ENCODE measurements at places on chromosomes 6 and 20.

DNA sequence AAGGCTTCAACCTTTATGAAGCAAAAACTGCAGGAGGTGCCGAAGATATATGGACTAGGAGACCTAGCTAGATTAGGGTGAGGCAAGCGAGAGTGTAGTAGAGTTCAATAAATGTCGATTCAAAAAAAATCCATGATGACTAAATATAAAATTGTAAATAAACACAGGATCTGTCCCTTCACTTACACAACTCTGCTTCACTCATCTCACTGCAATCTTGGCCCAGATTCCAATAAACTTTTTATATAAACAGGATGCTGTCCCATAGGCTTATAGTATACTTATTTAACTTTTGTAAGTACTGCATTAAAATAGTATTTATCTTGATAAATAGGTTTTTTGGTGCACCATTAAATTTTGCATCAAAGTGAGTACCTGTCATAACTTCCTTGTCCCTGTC lies 648.4 kb upstream of the NRSN1 start:
- DNase-seq, result no peak

- no peak for DNase-seq
These were observed 43.1 kb upstream of the SNX9 start for GRCh38 chr6:157779705-157780604.

GRCh38 chr20:61804752-61805295 lies 260.9 kb downstream of the TAF4 start:
- no peak for DNase-seq

GRCh38 chr6:18207438-18207837 lies 52.2 kb downstream of the KDM1B start:
- DNase-seq, result no peak

GRCh38 chr6:150312395-150312794 lies 56.4 kb upstream of the IYD start:
- no peak for DNase-seq

DNA sequence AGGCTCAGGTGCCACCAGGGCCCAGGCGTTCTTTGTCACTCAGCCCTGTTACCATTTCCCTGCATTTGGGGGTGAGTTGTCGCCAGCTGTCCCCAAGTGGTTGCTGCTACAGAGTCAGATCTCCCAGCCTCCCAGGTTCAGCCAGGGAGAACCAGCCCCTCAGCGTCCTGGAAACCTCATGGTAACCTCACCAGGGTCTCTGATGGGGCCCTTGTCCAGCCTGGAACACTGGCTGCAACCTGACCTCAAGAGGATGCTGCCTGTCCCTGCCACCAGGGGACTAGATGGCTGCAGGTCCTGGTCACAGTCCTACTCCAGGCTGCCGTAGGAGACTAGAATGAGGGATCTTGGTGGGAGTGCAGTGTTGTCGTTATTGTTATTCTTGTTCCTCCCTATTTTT lies 228.3 kb upstream of the PDE10A start:
- no peak for DNase-seq

- no peak for DNase-seq
These were observed 189.0 kb upstream of the FOXA2 start for GRCh38 chr20:22773344-22773743.

DNA sequence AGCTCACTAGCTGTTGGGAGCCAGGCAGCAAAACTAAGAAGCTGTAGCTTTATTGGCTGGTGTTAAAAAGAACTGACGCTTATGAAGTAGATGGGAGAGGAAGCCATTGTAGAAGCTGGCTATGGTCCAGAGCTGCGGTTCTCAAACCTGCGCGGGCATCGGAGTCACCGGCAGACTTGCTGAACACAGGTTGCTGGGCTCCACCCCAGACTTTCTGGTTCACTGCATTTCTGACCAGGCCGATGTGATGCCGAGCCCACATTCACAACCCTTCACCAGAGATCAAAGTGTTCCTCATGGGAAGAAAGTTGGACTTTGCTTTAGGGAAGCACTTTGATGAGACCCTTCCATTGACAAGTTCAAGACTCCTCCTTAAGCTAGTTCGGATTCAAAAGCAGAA lies 231.6 kb downstream of the QKI start:
- no peak for DNase-seq

GRCh38 chr20:14838663-14839628 lies 501.5 kb upstream of the FLRT3 start:
- DNase-seq, result no peak

All from KBM-7 (cell line).